ENCODE measurements at places on chromosomes 1 and 21. TPM values are rescaled to one million over a fixed set of nuclear protein-coding genes. Genes with fewer than 3 reads are reported as not detected.

Gene TNFRSF9
- total RNA-seq = 0.15 TPM

DNA sequence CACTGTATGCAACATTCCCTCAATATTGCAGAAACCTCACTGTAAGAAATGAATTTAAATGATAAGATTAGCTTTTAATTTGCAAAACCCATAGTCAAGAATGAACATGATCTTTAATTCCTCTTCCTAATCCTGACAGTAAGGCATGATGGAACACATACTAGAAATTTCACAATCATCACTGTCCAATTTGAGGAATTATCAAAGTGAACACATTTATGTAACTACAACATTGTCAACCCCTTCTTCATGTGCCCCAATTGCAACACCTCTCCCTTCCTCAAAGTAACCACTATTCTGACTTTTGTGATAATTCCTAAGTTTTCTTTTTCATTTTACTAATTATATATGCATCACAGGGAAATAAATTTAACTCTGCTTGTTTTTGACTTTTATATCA is 103.1 kb downstream of the LHX8 start:
- no peaks in the 10 kb centered on the region for H3K36me3 ChIP-seq
- no peak overlapping the region for H3K27ac ChIP-seq
- no peaks in the 10 kb centered on the region for H3K4me1 ChIP-seq

GRCh38 chr1:231856894-231857293 is 230.3 kb downstream of the DISC1 start:
- no peaks in the 10 kb centered on the region for H3K36me3 ChIP-seq
- H3K27me3 ChIP-seq = no peaks in the 10 kb centered on the region
- H3K4me3 ChIP-seq = no peak overlapping the region
- no peak for DNase-seq

DNA sequence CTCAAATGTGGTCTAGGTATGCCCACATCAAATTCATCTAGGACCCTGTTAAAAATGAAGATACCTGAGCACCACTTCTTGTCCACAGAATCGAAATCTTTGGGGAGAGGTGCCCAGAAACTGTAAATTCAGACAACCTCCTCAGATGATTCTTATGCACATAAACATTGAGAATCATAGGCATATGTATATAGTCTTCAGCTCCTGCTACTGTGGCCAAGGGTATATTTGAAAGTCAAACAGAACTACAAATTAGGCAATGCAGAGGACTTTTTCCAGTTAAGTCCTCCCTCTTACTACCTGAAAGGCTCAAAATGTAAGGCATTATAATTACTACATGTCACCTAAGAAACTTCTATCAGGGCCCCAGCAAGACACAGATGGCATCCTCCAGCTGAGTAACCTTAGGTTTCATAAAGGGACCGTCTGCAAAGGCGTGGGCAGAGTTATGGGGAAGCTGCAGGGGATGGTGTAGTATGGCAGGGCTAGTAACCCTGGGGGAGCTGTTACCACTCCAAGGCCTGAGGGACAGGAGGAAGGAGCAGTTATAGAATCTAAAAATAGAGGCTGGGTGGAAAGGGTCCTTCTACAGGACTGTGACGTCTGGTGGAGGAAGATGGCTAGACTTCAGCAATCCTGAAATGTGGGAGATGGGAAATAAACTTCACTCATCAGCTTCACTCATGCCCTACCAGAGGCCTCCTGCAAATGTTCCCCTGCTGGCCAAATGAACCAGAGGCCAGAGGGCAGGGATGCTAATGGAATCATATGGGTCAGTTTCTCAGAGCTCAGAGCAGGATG is 46.3 kb downstream of the DAB1 start:
- H3K4me3 ChIP-seq = no peak overlapping the region
- H3K4me1 ChIP-seq = no peaks in the 10 kb centered on the region
- no peaks in the 10 kb centered on the region for H3K27me3 ChIP-seq

- no peaks in the 10 kb centered on the region for H3K4me1 ChIP-seq
- H3K27ac ChIP-seq = no peak overlapping the region
- no peaks in the 10 kb centered on the region for H3K36me3 ChIP-seq
- no peak for DNase-seq
- H3K4me3 ChIP-seq = no peak overlapping the region
Observed at GRCh38 chr1:78240755-78241154, 195.0 kb downstream of the GIPC2 start.

Gene CLDN14
- total RNA-seq = not detected

GRCh38 chr1:180793451-180793850 is 119.2 kb upstream of the KIAA1614 start:
- H3K36me3 ChIP-seq = no peaks in the 10 kb centered on the region
- no peak for DNase-seq
- H3K27me3 ChIP-seq = no peaks in the 10 kb centered on the region

DNA sequence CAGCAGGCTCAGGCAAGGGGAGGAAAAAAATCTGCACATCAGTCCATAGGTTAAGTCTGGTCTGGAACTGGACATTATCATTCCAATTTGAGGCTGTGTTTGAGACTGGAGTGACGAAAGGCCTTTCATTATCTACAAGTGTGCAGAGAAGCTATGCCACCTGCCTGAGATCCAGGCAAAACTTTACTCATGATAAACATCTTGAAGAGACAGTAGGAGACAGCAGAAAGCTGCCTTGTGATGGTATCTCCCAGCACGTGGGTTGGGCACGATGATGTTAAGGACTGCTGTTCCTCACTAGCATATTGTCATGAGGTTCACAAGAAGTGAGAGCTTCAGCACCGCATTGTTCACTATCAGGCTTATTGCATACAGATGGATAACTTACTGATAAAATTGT is 126.4 kb downstream of the PLXNA2 start:
- no peak overlapping the region for H3K27ac ChIP-seq
- no peaks in the 10 kb centered on the region for H3K27me3 ChIP-seq
- H3K4me1 ChIP-seq = no peaks in the 10 kb centered on the region
- DNase-seq = no peak
